PC-9 (cell line): ENCODE measurements at places on chromosomes 3 and 15. TPM values are rescaled to one million over a fixed set of nuclear protein-coding genes. Genes with fewer than 3 reads are reported as not detected.

DNA sequence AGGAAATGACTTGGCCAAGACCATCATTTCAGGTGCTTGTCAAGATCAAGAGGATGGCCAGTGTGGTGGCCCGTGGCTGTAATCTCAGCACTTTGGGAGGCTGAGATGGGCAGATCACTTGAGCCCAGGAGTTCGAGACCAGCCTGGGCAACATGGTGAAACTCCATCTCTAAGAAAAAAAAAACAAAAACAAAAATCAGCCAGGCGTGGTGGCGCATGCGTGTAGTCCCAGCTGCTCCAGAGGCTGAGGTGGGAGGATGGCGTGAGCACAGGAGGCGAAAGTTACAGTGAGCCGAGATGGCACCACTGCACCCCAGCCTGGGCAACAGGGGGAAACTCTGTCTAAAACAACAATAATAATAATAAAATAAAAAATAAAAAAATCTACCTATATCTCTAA, 15.0 kb downstream of the CRABP1 start:
- H3K27me3 ChIP-seq = peaks cover 14% of the 10 kb centered on the region
- DNase-seq = no peak
- no peaks in the 10 kb centered on the region for H3K4me1 ChIP-seq
- no peak overlapping the region for H3K4me3 ChIP-seq
- H3K27ac ChIP-seq = no peak overlapping the region

DNA sequence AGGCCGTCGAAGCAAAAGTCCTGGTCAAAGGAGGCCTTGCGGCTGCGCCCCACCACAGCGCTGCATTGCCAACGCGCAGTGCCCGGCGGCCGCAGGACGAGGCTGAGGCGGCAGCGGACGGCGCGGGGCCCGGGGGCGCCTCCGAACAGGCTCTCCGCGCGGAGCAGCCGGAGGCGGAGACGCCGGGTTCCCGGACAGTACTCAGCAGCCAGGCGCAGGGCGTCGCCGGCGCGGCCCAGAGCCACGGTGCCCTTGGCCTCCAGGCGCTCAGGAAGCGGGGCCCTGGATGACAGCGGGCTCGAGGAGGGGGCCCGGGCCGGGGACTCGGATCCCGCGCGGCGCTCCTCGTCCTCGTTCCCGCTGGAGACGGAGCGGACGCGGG, 1.1 kb downstream of the C2CD4B start:
- no peak overlapping the region for H3K27ac ChIP-seq
- DNase-seq = no peak
- H3K36me3 ChIP-seq = no peaks in the 10 kb centered on the region
- H3K4me3 ChIP-seq = no peak overlapping the region
- no peaks in the 10 kb centered on the region for H3K27me3 ChIP-seq

- DNase-seq = no peak
- no peak overlapping the region for H3K27ac ChIP-seq
- no peaks in the 10 kb centered on the region for H3K36me3 ChIP-seq
- H3K4me1 ChIP-seq = peaks cover 18% of the 10 kb centered on the region
These were observed 52.6 kb upstream of the CP start for GRCh38 chr3:149274220-149274619.

- peaks cover 8% of the 10 kb centered on the region for H3K4me1 ChIP-seq
- DNase-seq = no peak
- H3K36me3 ChIP-seq = peaks cover 40% of the 10 kb centered on the region
- H3K4me3 ChIP-seq = no peak overlapping the region
- no peaks in the 10 kb centered on the region for H3K27me3 ChIP-seq
- no peak overlapping the region for H3K27ac ChIP-seq
These were observed 22.8 kb downstream of the GTPBP8 start for GRCh38 chr3:113013593-113013992.

GRCh38 chr15:74799255-74799855, 13.3 kb upstream of the LMAN1L start:
- H3K27me3 ChIP-seq = no peaks in the 10 kb centered on the region
- H3K27ac ChIP-seq = no peak overlapping the region
- no peak overlapping the region for H3K4me3 ChIP-seq
- 0 out of 2 replicates have a peak, but pooled peaks cover 8% of the 10 kb centered on the region for H3K4me1 ChIP-seq

DNA sequence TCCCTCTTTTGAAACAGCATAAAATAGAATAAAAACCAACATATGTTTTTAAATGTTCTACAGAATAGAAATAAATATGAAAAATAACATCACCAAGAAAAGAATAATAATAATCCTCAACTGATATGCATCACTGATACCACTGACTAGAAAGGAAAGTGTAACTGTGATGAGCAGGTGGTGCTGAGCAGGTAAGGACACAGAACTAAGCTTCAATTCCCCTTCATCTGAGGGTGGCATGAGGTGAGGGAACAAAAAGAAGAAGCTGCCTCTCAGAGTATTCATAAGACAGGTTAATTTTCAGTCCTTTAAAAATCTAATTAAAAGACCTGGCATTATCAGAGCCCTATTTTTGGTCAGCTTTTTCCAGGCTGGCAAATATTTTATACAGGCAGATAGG, 216.3 kb downstream of the PLCH1 start:
- no peaks in the 10 kb centered on the region for H3K4me1 ChIP-seq
- H3K4me3 ChIP-seq = no peak overlapping the region
- no peaks in the 10 kb centered on the region for H3K36me3 ChIP-seq
- no peak for DNase-seq
- no peak overlapping the region for H3K27ac ChIP-seq
- no peaks in the 10 kb centered on the region for H3K27me3 ChIP-seq

DNA sequence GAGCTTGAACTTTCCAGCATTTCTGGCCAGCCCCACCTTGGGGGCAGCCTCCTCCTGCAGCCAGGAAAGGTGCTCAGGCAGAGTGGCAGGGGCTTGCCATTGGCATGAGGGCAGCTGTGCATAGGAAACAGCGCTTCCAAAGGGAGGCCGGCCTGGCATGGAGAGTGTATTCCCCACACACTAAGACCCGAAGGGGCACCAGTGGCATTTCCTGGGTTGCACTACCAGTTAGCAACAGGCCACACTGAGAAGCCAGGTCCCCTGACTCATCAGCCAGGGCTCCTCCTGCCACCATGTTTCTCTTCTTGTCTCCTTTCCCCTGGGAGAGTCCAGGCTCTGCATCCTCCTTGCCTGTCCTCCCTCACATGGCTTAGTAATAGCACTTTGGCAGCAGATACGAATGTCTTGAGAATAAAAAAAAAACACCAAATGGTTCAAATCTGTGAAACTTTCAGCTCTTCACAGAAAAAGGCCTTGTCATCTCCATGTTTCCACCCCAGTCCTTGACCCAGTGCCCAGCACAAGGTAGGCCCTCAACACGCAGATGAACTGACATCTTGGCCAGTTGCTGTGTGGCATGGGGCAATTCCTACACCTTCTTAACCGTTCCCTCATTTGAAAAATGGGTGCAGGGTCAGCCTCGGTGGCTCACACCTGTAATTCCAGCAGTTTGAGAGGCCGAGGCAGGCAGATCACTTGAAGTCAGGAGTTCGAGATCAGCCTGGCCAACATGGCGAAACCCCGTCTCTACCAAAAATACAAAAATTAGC, 180.4 kb downstream of the SMAD6 start:
- H3K27me3 ChIP-seq = no peaks in the 10 kb centered on the region
- H3K36me3 ChIP-seq = no peaks in the 10 kb centered on the region
- H3K4me3 ChIP-seq = no peak overlapping the region
- peaks cover 29% of the 10 kb centered on the region for H3K4me1 ChIP-seq

DNA sequence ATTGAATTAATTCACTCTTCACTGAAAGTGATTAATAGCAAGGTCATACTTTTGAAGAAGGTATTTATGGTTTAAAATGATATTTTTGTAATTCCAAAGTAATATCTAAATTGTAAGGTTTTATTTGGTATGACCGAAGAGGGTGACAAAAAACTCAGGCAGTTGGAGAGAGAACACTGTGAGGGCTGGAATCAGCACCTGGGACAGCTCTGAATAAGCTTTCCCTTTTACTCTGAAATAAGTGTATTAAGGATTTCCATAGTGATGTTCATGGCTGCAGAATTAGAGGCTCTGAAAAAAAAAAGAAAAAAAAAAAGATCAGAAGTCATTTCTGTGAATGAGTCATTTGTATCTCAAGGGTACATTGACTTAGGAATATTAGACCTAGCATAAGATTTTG, 299.5 kb downstream of the IL5RA start:
- no peak for DNase-seq
- H3K27me3 ChIP-seq = no peaks in the 10 kb centered on the region
- no peaks in the 10 kb centered on the region for H3K36me3 ChIP-seq
- H3K4me3 ChIP-seq = no peak overlapping the region
- H3K4me1 ChIP-seq = no peaks in the 10 kb centered on the region

DNA sequence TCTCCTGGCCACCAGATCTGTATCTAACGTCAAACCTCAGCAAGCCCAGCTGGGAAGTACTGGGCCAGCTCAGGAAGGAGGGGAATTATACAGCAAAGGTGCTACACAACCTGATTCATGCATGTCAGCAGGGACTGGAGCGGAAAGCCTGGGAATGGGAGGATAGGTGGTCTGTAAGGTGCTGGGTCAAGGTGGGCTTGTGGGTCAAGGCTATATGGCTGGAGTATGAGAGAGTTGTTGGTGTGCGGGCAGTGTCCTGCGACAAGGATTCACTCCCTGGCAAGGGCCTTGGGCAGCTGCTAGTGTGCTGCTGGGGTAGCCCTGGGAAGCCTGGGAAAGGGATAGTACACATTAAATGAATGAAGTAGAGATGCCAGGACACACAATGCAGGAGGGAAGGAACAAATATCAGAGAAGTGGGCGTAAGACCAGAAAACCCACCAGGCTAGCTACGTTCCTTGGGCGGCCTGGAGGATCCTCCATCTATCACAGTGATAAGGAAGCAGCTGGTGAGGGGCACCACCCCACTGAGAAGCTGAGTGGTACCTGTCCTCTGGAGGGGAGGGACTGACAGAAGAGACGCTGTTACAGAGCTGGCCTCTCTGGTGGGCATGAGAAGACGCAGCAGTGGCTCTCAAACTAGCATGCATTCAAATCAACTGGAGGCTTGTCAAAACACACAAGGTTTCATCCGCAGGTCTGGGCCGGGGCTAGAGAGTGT, 8.5 kb upstream of the SYNM start:
- H3K27me3 ChIP-seq = peaks cover 6% of the 10 kb centered on the region; the same call in 1 of the 2 replicates
- H3K4me1 ChIP-seq = no peaks in the 10 kb centered on the region
- H3K36me3 ChIP-seq = no peaks in the 10 kb centered on the region
- no peak for DNase-seq
- H3K27ac ChIP-seq = no peak overlapping the region

DNA sequence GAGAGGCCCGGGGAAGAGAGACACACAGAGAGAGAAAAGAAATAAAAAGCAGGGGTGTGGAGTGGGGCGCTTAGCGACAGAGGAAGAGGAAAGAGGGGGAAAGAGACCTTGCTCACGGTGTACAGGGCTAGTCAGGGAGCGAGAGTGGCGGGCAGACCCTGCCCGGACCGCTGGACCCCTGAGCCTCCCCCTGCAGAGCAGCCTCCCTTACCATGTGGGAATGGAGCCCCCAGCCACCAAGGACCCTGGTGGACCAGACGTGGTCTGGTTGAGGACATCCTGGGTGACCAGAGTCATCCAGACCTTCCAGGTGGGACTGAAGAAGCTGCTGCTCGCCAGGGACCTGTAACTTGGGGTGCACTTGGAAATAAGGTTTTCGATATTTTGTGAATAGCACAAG, 129.6 kb downstream of the CHSY1 start:
- H3K4me3 ChIP-seq = no peak overlapping the region
- no peak overlapping the region for H3K27ac ChIP-seq
- no peaks in the 10 kb centered on the region for H3K27me3 ChIP-seq

DNA sequence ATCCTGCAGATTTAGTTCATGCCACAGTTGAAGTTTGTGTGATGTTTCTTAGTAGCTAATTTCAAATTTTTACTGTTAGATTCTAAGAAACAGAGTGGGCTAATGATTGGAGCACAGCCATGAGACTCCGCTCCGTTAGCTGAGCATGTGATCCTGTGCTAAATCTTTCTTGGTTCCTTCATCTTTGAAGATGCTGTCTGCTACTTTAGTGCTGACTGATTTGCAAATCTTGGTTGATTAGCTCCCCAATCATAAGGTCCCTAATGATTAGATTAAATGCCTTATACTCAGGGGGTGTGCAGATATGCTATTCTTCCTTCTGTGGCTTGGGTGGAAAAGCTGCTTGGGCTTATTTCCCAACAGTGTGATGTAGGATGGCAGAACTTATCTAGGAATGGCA, 129.5 kb upstream of the ZBED2 start:
- peaks cover 14% of the 10 kb centered on the region; the same call in 1 of the 2 replicates for H3K36me3 ChIP-seq
- H3K27ac ChIP-seq = 0 out of 2 replicates have a peak overlapping the region, but pooled peaks have one; percentile 74
- H3K4me1 ChIP-seq = peaks cover 39% of the 10 kb centered on the region
- no peaks in the 10 kb centered on the region for H3K27me3 ChIP-seq

GRCh38 chr3:174533286-174533685, 325.8 kb upstream of the NAALADL2 start:
- no peaks in the 10 kb centered on the region for H3K4me1 ChIP-seq
- no peak overlapping the region for H3K4me3 ChIP-seq
- H3K36me3 ChIP-seq = no peaks in the 10 kb centered on the region
- H3K27ac ChIP-seq = no peak overlapping the region
- no peak for DNase-seq

- no peaks in the 10 kb centered on the region for H3K27me3 ChIP-seq
- H3K4me3 ChIP-seq = no peak overlapping the region
- DNase-seq = no peak
These were observed 2.6 kb downstream of the TSEN2 start for GRCh38 chr3:12486916-12487315.

DNA sequence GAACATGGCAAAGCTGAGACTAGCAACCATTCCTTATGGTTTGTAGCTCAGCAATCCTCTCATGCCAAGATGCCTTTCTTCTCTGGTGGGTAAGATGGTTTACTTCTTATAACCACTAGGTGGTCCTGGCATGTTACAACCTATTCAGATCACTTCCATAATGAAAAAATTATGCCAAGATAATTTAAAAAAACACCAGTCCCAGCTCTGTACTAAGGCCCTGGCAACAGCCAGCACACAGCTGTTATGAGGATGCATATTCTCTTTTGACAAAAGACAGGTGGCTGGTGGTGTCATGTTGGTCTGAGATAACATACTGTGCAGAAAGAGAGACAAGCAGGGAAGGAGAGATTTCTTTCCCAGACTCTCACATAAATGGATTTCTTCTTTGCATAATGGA, 65.7 kb upstream of the FRMD4B start:
- H3K4me3 ChIP-seq = no peak overlapping the region
- H3K36me3 ChIP-seq = no peaks in the 10 kb centered on the region
- DNase-seq = no peak
- H3K4me1 ChIP-seq = no peaks in the 10 kb centered on the region

DNA sequence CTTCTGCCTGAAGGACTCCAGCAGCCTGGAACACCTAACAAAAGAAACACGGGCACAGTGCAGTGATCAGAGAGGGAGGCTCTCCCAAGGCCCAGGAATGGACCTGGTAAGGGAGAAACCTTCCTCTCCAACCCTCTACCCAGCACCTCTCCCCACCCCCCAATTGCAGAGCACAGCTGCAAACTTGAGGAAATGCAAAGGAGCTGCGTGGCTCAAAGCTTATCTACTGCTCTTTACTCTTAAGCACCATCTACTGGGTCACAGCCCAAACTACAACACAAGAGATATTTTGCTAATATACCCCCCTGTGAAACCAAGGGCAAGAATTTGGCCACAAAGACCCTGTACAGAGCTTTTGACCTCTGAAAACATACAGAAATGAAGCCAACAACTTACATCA, 328.3 kb downstream of the OXSM start:
- DNase-seq = no peak
- no peaks in the 10 kb centered on the region for H3K36me3 ChIP-seq
- no peak overlapping the region for H3K27ac ChIP-seq
- no peaks in the 10 kb centered on the region for H3K27me3 ChIP-seq
- no peak overlapping the region for H3K4me3 ChIP-seq

- no peak overlapping the region for H3K4me3 ChIP-seq
- peak; percentile 34 for DNase-seq
- H3K27me3 ChIP-seq = no peaks in the 10 kb centered on the region
These were observed 28.5 kb upstream of the CMSS1 start for GRCh38 chr3:99789011-99789721.

SLC22A14 gene
- total RNA-seq = not detected in 2 replicates

ALS2CL gene
- total RNA-seq = 67.5 and 71.6 TPM in 2 replicates

GOLGA6L10 gene
- total RNA-seq = 2.2 and 2.3 TPM in 2 replicates

TMEM42 gene
- total RNA-seq = 18.2 and 22.4 TPM in 2 replicates

TP63 gene
- total RNA-seq = 0.65 and 3.6 TPM in 2 replicates

LSAMP gene
- not detected in 2 replicates for total RNA-seq

CLDN11 gene
- total RNA-seq = 1.4 and 1.9 TPM in 2 replicates

ADGRG7 gene
- not detected in 2 replicates for total RNA-seq
